Adrenal gland (tissue), 19 donors: ENCODE measurements at places on chromosomes 13 and 19.

DNA sequence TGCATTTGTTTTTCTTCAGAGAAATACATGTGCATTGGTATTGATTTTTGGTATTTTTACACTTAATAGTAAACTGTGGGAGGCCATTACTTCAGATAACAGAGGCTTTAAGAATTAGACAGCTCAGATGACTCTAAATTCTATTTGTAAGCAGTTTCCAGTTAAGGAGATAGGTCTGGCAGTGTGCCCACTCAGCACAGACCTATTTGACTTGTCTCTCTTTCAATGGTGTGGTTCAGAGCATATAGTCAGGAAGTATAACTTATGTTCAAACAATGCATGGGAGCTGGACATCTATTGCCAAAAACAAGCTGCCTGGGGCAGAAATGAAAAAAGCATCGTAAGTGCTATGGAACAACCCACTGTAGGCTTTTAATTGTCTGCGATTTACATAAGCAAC lies 370.7 kb downstream of the HS6ST3 start:
- DNase-seq = peak; percentile 36

DNA sequence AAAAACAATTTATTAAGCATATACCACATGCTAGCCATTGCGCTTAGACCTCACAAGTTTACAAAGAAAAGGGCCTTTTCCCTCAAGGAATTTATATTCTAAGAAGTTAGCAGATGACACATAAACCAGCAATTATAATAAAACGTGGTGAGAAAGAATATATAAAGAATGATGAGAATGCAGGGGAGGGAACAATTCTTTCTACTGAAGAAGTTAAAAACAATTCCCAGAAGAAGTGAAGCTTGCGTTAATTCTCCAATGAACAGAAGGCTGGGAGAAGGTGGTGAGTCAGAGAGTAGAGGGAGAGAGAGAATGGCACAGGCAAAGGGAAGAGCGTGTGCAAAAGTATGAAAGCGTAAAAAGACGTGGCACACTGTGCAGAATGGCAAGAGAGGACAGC lies 69.5 kb upstream of the ZDHHC20 start:
- DNase-seq = no peak

GRCh38 chr19:45472563-45473366 lies 5.0 kb downstream of the FOSB start:
- no peak for DNase-seq

DNA sequence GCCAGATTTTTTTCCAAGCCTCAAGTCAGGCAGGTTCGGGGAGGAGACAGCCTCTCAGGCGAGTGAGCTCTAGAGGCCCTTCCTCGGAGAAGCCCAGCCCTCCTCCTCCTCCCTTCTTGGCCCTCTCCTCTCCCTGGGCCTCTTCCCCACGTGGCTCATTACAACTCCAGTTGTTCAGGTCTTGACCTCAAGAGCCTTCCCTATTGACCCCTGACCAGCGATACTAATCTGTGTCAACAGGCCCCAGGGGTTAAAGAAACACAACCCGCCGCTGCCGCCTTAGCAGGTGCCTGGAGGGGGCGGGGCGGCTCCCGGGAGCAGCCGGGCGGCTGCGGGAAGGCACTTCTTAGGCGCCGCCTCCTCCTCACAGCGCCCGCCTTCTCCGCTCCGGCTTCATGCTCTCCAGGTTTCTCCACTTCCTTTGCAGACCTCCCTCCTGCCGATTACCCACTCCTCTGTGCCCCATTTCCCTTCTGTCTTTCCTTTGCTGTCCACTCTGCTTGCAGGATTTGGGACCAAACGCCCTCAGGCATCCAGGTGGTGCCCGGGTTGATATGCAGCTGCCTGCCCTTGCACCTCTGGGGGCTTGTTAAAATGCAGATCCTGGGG lies 51.0 kb downstream of the LYL1 start:
- DNase-seq = peak; percentile 33

DNA sequence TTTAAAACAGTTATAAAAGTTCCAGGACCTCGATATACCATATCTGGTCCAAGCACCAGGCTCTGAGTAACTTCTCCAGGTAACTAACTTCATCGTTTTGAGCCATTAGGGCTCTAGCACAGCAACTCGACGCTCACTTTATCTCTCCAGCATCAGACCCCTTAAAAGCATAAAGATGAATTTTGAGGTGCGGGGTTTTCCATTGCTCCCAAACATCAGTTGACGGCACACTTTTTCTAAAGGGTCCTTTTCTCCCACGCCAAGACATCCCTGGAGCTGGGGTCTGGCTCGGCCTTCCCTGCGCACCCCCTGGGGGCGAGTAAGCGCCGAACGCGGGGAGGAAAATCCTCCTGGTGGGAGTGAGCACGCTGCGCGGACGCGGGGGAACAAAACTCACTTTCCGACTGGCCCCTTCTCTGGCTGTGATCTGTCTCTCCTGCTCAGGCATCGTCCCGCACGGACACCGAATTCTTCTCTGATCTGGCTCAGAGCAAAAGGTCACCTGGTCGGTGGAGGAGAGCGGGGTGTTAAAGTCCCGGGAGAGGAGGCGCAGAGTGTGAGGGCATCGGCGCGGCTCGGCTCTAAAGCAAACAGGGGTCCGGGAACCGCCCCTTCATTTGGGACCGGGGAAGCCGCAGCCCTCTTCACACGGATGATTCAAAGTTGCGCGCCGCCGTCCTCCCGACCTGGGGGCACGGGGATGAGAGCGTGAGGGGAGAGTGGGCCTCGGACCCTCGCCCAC lies at the start of gene ATP7B:
ATP7B (minus strand) TSS at position 561 of the 742 bp plus-strand sequence; CDS start at position 448, 113 bp downstream.
- peak; percentile 21 for DNase-seq

DNA sequence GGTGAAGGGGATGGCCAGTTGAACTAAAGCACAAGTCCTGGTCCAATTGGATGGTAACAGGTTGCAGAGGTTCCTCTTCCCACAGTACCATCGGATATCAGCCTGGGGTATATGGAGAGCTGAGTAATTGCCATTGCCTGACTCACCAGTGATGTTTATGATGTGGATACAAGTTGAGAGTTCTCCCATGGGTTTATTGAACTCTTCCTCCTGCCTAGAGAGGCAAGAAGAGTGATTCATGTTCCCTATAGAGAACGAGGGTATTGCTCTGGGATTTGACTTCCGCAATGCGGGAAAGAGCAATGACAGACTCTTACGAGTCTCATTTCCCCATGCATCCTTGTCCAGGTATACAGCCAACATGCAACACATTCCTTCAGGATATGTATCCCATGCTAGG lies 111.3 kb upstream of the PCDH9 start:
- DNase-seq = no peak

DNA sequence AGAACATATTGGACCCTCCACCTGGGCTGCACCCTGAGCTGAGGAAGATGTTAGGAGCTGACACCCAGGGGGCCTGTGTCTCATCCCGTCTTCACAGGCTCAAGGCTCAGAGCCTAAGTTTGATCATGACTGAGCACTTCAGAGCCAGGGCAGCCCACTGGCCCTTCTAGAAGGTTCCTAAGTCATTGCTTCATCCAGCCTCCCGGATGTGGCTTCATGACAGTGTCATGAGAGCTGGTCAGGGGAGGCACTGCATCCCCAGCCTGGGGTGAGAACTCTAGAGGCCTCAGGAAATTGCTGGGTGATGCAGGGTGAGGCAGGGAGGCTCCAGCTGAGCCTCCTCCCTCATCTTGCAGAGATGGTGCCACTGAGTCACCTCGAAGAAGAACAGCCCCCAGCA lies 24.9 kb upstream of the PIK3R2 start:
- DNase-seq = no peak

- DNase-seq = no peak
Observed at GRCh38 chr13:102863590-102863989, 17.8 kb downstream of the ERCC5 start.

- DNase-seq = no peak
Observed at GRCh38 chr19:7698583-7698982, 3.3 kb downstream of the FCER2 start.

DNA sequence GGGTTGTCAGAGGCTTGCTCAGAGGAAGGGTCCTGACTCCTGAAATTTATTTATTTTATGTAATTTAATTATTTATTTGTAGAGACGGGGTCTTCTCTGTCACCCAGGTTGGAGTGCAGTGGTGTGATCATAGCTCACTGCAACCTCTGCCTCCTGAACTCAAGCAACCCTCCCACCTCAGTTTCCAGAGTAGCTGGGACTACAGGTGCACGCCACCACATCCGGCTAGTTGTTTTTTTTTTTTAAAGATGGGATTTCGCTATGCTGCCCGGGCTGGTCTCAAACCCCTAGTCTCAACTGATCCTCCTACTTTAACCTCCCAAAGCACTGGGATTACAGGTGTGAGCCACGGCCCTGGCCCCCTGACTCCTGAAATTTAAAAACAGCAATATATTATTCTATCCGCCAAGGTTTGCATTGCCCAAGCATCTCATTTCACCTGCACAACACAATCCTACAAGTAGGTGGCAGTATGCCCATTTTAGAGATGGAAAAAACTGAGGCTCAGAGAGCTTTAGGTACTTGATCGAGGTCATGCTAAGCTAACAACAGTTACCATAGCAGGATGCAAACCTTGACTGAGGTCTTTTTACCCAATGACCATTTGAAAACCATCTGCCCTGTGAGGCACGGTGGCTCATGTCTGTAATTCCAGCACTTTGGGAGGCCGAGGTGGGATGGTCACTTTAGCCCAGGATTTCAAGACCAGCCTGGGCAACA lies 18.1 kb downstream of the ARHGEF18 start:
- no peak for DNase-seq

GRCh38 chr19:55526216-55527196 lies 10.4 kb downstream of the SBK2 start:
- DNase-seq = peak; percentile 61

- no peak for DNase-seq
Observed at GRCh38 chr13:109697936-109698335, 88.4 kb downstream of the IRS2 start.

DNA sequence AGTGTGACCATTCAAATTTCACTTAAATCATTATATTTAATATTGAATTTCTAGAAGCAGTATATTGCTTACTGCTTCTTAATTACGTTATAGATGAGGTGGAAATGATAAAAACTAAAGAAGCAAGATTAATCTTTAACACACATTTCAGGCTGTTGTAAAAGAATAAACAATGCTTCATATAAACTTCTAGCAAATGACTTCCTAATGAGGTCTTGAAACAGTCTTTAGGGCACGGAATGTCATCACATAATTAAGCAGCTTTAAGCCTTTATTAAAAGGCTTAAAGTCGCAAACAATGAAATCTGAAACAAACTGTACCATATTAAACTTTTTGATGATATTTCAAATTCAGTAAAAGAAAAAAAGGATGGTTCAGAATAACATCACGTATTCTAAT lies 1.9 kb downstream of the SLITRK6 start:
- no peak for DNase-seq

DNA sequence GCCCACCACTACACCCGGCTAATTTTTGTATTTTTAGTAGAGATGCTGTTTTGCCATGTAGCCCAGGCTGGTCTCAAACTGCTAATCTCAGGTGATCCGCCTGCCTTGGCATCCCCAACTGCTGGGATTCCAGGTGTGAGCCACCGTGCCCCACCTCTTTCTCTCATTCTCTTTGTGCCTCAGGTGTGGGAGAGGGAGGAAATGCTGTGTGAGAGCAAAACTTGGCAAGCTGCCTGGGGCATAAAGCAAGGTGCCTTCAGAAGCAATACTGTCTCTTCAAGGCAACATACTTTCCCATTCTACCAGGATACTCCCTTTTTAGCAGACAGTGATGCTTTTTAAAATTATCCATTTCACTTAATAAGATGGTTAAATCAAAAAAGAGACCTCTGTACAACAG lies 53.2 kb upstream of the RFC3 start:
- DNase-seq = no peak

GRCh38 chr13:112453207-112453829 lies 77.2 kb downstream of the SPACA7 start:
- no peak for DNase-seq

GRCh38 chr19:16830679-16831078 lies 1.5 kb downstream of the SIN3B start:
- no peak for DNase-seq

- DNase-seq = no peak
Observed at GRCh38 chr13:48042894-48043293, 5.4 kb downstream of the NUDT15 start.

- no peak for DNase-seq
Observed at GRCh38 chr19:29798774-29799497, 12.9 kb upstream of the CCNE1 start.

DNA sequence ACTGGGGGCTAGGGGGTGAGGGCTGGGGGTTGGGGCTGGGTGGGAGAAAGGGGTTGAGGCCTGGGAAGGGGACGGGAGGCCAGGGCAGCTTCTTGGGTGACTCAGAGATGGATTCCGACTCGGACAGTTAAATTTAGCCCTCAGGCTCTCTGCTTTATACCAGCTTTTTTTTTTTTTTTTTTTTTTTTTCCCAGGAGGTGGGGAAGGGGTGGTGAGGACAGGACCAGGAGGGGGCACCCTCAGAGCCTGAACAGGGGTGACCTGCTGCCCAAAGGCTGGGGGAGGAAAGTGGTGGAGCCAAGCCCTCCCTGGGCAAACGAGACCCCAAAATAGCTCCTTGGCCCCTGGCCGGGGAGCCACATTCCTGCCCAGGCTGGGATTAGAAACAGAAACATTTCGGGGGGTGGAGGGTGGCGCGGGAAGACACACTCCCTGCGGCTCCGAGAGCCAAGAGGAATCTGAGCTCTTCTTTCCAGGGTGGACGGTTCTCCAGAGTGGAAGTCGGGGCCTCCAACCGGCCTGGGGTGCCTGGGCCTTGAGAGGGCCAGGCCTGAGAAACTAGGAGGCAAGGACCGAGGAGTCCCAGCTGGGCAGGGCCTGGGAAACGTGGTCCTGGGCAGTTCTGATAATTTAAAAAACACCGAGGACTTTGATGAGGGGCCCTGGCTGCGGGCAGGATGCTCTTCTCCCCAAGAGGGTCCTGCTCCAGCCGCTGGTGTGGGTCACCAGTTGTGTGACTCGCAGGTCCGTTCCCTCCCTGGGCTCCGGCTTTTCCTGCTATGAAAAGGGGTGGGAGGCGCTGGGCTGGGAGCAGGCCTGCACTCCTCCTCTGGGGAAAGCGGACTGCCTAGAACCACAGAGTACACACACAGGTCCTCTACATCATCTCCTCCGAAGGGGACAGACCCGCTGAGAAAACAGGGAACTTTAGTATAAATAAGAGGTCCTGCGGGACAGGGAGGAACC lies 813 bp upstream of the DMPK start:
- peak; percentile 67 for DNase-seq

DNA sequence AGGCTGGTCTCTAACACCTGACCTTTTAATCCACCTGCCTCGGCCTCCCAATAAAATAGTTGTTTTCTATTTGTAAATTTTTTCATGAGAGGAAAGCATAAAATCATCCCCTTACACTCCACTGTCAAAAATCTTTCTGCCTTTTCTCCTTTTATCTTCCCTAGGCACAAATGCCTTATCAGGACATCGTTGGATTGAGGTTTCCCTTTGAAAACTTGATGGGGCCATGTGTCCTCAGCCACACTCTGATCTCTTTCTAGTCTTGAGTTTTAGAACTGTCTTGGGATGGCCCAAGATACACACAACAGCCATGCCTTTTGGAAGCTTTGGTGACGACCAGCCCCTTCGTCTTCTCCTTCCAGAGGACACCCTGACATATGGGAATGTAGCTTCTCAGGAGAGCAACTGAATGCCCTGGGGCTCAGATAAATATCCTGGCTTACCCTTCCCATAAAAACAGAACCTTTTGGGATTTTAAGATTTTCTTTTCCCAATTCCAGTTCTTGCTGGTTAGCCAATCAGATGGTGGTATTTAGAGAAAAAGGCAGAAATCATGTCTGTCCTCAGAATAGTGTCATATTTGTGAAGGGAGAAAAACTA lies 112.4 kb downstream of the ZNF429 start:
- no peak for DNase-seq

- DNase-seq = no peak
Observed at GRCh38 chr13:71861769-71862458, 5.1 kb downstream of the DACH1 start.
